ENCODE measurements at places on chromosomes 12 and 14. TPM values are rescaled to one million over a fixed set of nuclear protein-coding genes. Genes with fewer than 3 reads are reported as not detected.

The KCNC2 gene
- not detected for polyA plus RNA-seq

The AQP6 gene
- polyA plus RNA-seq: 74.1 TPM

The ARL1 gene
- polyA plus RNA-seq: 84.9 TPM

The SERPINA6 gene
- polyA plus RNA-seq: 12.9 TPM

The SIX6 gene
- not detected for polyA plus RNA-seq

The KCNMB4 gene
- 5.6 TPM for polyA plus RNA-seq

The TC2N gene
- 5.8 TPM for polyA plus RNA-seq

The SLC4A8 gene
- 3.4 TPM for polyA plus RNA-seq

The C12orf42 gene
- not detected for polyA plus RNA-seq

The HCAR2 gene
- polyA plus RNA-seq: not detected

The PTGDR gene
- polyA plus RNA-seq: 0.22 TPM

The WDHD1 gene
- 1.8 TPM for polyA plus RNA-seq

The ZCRB1 gene
- polyA plus RNA-seq: 87.5 TPM
